CD4-positive, alpha-beta T cell treated with Interleukin-21 for 1 hour (primary cell): ENCODE measurements at places on chromosomes 5 and 9.

DNA sequence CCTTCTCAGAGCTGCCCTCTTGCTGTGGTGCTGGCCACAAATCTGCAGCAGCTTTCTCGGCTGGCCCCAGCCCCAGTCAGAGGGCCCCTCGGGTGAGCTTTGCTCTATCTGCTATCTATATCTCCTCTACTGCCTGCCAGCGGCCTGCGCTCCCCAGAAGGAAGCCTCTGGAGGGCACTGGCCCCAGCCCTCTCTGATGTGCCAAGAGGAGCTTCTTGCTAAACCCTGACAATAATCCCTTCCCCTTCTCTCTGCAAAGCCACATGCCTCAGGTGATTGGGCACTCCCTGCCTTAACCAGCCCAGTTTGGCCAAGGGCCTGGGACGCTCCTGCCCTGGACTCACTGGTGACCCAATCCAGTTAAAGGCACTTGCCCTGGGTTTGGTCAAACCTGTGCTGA lies 42.7 kb downstream of the CAMK2A start:
- no peak for DNase-seq

- no peak for DNase-seq
Observed at GRCh38 chr5:73826301-73827105, 200.5 kb downstream of the ARHGEF28 start.

DNA sequence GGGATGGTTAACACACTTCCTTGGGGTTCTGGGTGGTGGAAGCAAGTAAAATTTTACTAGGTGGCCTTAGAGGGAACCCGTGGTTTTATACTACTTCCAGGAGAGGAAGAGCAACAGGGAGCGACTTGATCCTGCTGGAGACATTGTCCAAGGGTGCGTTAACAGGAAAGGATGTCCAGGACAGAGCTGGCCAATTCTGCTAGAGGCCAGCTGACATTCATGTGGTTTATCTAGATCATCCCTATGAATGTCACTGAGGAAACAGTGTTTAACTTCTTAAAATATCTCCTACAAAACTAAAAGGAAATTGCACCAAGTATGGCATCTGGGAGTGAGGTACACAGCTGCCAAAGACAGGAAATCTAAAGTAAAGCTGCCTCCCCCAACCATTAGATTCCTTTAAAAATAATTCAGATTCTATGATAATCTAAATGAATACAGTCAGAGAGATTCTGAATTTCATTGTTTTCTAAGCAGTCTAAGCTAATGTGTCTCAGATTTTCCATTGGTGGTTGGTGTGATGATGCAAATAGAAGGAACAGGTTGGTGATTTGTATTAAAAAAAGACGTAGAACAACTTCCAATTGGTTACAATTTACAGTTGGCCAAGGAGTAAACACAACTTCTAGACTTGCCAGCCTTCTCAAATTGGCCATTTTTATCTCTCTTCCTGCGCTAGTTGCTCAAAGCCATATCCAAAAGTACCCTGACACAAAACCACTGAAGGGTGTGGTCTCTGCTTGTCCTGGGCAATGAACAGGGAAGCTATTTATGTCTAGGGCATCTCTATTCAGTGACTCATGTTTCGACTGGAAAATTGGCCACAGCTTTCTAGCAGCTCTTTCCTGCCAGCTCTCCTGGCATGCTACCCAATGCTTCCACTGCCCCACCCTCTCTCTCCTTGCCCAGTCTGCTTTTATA lies 574.7 kb upstream of the MEF2C start:
- DNase-seq: no peak

DNA sequence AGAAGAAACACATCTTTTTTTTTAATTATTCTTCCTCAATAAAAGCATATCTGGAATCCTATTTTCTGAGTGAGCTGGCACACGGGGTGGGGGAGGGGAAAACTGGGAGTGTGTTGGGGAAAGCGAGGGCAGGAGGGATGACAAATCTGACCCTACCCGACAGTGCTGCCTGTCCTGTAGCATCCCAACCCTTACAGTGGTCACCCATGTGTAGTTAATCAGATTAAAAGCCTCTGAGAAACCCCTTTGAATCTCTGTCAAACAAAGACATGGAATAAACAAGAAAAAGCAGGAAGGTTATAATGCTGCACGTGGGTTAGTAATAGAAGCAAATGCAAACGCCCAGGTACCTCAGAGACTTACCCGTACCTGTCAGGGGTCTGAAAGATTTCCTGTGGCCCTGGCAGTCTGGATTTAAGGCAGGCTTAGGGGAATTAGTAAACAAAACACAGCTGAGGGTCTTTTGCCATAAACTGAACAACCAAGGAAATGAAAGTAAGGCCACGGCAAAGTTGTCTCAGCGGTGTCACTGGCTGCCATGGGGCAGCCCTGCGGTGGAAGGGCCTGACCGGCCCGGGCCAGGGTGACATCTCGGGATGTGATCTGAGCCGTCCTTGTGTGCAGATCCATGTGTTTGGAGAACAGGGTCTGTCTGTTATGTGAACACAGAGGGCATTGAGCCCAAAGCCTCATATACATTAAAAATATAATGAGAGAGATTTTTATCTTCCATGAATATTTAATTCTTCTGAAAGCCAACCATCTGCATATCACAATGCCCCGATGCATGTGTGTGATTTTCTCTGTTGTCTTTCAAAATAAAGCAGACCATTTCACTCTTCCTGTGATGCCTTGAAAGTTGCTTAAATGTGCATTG lies 308.2 kb downstream of the ZNF608 start:
- DNase-seq: no peak

- DNase-seq: no peak
Observed at GRCh38 chr9:108850293-108850897, 5.4 kb downstream of the ACTL7B start.

GRCh38 chr9:8514760-8515159 lies 715.2 kb upstream of the DMAC1 start:
- DNase-seq: no peak

- DNase-seq: no peak
Observed at GRCh38 chr5:174490728-174491127, 233.7 kb upstream of the MSX2 start.

GRCh38 chr5:173016598-173017046 lies 33.1 kb downstream of the ATP6V0E1 start:
- DNase-seq: no peak

DNA sequence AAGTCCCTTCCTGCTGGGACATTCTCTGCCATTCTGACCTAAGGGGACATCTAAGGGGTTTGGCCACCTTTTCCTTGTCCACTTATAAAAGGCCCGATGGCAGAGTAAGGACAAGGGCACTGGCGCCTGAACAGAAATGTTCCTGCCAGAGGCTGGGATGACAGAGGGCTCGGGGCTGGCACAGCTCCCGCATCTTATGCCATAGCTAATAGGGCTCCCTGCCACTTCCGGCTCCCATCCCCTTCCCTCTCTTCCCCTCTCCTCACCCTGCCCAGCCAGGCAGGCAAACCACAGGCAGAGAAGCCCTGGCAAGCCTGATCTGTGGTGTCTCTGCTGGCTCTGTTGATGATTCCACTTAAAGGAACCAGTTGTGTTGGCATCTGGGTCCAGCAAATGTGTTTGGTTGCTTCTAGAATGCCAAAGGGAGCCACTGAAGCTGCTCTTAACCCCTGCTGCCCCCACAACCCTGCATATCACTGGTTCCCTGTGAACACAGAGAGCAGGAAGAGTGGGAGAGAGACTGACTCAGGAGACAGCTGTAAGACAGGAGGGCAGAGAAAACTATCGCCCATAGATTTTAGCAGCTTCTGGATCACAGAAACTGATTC lies 18.4 kb upstream of the ADRA1B start:
- DNase-seq: no peak

GRCh38 chr9:83059417-83059816 lies 3.5 kb downstream of the RASEF start:
- no peak for DNase-seq

GRCh38 chr9:128226412-128226801 lies 23.2 kb downstream of the DNM1 start:
- no peak for DNase-seq

DNA sequence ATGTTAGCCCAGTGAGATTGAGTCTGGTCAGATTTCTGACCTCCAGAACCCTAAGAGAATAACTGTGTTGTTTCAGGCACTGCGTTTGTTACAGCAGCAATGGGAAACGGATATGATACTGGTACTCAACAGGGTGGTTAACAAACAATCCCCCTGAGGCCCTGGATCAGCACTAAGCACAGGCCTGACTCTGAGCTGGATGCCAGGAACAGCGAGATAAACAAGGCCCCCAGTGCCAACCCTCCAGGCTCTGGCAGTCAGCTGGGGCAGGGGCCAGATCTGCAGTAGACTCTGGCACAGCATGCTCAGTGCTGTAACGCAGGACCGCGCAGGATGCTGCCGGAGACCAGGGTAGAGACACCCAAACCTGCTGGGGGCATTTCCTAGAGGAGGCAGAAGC lies 22.1 kb downstream of the CPLX2 start:
- no peak for DNase-seq

DNA sequence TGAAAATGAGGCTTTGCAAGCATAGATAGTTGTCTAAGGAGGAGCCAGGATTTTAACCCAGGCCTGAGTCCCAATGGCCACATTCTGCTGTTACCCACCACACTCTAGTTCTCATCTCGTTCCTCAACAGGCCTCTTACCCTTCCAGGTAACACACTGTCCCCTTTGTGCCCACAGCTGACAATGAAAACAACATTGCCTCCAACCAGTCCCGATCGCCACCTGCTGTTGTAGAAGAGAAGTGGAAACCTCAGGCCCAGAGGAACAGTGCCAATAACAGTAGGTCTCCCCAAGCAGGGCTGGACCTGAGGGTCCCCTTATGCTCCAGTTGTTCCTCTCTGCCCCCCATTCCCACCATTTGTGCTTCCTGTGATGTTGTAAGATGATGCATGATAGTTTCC lies 30.4 kb downstream of the AMBP start:
- DNase-seq: no peak

- no peak for DNase-seq
Observed at GRCh38 chr5:147403651-147404640, 105.9 kb downstream of the DPYSL3 start.

- DNase-seq: peak; percentile 72
Observed at GRCh38 chr5:96344678-96345577, 88.1 kb downstream of the PCSK1 start.

DNA sequence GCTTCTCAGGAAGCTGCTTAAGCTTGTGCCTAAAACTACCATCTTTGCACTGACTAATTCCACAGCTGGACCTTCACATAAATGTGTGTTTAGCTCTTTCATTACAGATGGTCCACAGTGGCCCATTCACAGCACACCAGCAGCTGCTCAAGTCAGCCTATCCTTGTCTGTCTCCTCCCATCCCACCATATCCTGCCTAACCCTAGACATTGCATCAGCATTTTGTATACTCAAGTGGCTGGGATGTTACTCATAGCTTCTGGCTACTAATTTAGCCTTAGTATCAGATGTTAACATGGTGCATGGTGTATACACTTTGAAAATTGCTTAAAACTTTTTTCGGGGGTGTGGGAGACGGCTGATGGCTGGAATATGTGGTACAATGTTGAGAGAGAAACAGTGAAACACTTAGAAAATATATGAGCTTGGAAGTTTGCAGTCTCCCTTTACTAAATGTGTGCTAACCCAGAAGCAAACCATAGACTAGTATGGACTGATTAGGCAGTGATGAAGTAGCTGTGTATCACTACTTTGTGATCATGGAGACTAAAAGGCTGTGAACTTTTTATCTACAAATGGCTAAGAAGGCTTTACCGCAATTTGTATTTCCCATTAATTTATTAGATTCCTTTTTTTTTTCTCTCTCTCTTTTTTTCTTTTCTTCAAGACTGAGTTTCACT lies 83.1 kb downstream of the JMY start:
- DNase-seq: no peak

- no peak for DNase-seq
Observed at GRCh38 chr9:81902196-81902595, 26.0 kb upstream of the SPATA31D4 start.

- DNase-seq: no peak
Observed at GRCh38 chr5:11411621-11412020, 492.6 kb downstream of the CTNND2 start.

- DNase-seq: no peak
Observed at GRCh38 chr9:131125038-131125287, 423 bp upstream of the NUP214 start.

DNA sequence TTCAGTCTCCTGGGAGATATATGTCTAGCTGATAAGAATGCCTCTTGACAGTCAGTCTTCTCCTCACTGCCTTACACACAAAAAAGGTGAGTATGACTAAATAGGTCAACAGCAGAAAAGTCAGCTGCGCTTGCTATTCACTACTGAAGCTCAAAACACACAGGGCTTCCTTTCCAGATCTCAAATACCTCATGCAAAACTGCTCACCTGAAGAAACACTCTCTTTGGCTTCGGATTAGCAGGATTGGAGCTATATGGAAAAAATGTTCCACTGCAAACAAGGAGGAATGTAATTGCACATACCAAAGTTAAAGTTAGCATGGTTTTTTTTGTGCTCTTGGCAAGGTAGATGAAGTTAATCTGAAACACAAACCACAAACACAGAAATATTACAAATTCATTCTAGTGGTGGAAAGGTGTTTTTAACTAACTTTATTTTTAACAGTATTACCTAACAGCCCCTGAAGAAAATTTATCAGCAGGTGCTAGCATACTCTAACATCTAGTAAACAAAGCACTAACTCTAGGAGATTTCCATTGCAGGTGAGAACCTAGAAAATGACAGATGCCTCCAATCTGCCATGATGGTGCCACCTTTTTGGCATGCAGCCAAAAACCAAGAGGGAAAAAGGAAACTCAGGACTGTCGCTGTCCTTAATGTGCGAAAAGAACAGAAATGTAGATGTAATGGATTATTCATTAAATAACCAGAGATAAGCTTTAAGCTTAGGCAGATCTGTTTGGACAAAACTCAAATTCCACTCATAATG lies 31.8 kb downstream of the ERMP1 start:
- no peak for DNase-seq

DNA sequence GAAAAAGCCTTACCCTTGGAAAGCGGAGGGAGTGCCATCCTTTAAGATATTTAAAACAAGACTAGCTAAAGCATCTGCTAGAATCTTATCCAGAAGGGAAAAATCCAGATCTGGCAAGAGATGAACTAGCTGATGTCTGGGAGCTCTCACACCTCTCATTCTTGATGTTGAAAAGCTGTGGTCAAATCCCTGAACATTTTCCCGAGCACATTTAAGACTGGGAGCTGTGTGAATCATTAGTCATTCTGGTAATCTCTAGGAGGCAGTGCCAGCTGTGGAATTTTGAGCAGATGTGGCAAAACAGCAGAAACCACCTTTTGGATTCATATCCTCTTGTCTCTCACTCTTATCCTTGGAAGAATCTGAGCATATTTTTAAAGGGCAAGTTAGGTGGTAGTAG lies 218.0 kb downstream of the MAN2A1 start:
- no peak for DNase-seq

DNA sequence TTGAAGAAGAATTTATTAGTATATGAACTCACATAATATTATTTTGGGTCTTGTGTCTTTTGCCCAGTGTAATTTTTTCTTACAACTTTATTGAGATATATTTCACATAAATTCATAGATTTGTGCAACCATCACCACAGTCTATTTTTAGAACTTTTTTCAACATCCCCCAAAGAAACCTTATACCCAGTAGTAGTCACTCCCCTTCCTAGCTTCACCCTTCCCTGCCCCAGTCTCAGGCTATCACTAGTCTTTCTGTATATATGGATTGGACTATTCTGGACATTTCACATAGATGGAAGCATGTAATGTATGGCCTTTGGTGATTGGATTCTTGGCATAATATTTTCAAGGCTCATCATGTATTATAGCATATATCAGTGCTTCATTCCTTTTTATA lies 67.8 kb downstream of the MAN2A1 start:
- no peak for DNase-seq

- no peak for DNase-seq
Observed at GRCh38 chr9:114908104-114908622, 22.2 kb downstream of the TNFSF8 start.
